ENCODE measurements at places on chromosomes 2 and 18.

DNA sequence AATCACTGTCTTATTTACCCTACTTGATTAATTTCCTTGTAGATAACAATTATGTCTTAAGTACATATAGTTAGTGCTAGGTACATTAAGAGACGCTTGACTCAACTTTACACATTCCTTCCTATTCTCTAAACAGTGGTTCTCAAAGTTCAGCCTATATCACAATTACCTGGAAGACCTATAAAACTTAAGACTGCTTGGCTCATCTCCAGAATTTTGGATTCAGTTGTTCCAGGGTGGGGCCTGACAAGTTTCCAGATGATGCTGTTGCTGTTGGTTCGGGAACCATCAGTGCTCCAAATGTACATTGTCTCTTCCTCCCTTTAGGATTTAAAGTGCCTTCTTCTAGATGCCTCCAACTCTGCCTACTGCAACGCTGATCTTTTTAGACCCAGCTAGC is 4.0 kb downstream of the PPP3R1 start:
- DNase-seq: no peak

DNA sequence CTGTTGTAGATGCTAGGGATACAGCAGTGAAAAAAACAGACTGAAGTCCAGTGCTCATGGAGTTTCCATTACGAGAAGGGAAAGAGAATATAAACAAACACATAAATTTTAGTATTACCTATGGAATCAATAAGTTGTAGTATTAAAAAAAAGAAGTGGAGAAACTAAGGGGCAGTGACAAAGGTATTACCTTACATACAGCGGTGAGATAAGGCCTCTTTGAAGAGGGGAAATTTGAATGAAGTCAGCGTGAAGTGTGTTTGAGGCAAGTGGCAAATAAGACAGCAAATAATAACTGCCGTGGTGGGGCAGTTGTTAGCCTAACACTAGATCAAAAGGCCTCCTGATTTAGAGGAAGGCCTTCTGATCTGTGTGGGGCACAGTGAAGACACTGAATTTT is 57.9 kb downstream of the TLK1 start:
- DNase-seq: no peak

GRCh38 chr2:236178890-236179235 is 10.7 kb upstream of the GBX2 start:
- no peak for DNase-seq

GRCh38 chr2:54457323-54458023 is 1.3 kb downstream of the SPTBN1 start:
- no peak for DNase-seq

- no peak for DNase-seq
These were observed 78.4 kb upstream of the ZC3H15 start for GRCh38 chr2:186407611-186408010.

GRCh38 chr18:23523429-23524212 is 20.3 kb downstream of the RMC1 start:
- DNase-seq: no peak

DNA sequence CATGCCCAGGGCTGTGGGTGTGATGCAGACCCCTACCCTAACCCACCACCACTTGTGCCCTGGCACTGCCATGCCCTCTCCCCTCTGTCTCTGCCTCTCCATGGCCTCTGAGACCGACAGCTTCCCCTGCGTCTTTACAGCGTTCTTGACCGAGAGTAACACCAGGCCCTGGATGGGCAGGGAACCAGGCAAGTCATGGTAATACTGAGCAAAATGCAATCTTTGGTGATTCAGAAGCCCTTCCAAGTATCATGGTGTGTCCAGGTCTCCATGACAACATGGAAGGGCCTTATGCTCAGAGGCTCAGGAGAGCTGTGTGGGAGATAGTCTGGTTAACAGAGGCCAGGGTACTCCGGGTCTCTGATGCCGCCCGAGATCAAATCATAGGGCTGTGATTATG is 176.1 kb downstream of the KLHL29 start:
- no peak for DNase-seq

- DNase-seq: no peak
These were observed 32.5 kb downstream of the SLC66A3 start for GRCh38 chr2:11187731-11188130.

DNA sequence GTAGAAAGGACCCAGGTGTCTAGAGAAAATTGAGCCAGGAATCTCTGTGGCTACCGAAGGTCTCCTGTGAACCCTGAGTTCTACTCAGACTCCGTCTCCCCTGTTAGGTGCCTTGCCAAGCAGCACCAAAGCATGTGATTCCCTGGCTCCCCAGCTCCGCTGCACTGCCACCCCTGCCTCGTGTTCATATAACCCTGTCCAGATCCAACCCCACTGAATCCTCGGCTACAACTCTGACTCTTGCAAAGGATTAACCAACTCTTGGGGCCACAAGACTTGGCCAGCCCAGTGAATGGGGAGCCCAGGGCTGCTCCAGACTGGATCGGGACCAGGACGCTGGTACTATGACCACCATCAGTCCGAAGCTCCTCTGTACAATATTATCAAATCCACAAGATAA is 37.3 kb upstream of the ACAA2 start:
- DNase-seq: no peak

DNA sequence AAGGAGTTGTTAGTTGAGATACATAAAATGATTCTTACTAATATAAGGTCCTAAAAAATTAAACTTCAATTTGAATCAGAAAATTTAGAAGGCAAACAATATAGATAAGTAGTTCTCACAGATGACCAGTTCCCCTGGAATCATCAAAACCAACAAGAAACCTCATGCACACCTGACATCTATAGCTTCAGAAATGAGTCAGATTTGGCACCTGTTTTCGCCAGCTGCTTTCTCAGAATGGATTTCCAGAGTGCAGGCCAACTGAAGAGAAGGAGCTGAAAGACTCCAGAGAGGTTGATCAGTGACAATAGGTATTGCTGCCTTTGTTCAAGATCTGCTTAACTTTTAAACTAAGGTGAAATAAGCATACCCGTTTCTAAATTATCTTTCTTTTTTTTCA is 192.4 kb downstream of the RDH14 start:
- no peak for DNase-seq

- no peak for DNase-seq
These were observed 345.7 kb downstream of the CYP26B1 start for GRCh38 chr2:71801969-71802368.

GRCh38 chr2:100655936-100656534 is 93.2 kb downstream of the PDCL3 start:
- no peak for DNase-seq

- DNase-seq: no peak
These were observed 64.5 kb upstream of the HDAC4 start for GRCh38 chr2:239465017-239466001.

GRCh38 chr2:134573085-134573370 is 145.8 kb downstream of the TMEM163 start:
- DNase-seq: no peak

- no peak for DNase-seq
These were observed 48.8 kb downstream of the C2orf42 start for GRCh38 chr2:70141902-70142589.

GRCh38 chr18:34787931-34788532 is 77.9 kb downstream of the DTNA start:
- DNase-seq: no peak

- no peak for DNase-seq
These were observed 377.7 kb upstream of the SALL3 start for GRCh38 chr18:78601923-78602322.
